ENCODE measurements at places on chromosomes 11 and 22.
A peak's percentile ranks its signal among the peaks of the same experiment; 100 is the strongest.

DNA sequence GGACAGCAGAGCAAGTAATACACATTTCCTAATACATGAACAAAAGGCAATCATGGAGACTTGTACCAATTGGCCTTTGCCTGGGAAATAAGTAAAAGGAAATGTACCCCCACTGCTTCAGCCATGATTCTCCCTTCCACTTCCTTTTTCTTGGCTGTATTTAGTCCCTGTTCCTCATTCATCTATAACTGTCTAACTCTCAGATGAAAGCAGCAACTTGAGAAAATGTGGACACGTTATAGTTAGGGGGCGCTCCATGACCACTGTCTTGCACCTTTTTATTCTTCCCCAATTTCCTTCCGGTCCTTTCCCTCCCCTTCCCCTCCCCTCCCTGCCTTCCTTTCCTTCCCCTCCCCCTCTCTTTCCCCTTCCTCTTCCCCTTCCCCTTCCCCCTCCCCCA is 61.3 kb upstream of the BARX2 start:
- no peak for DNase-seq

DNA sequence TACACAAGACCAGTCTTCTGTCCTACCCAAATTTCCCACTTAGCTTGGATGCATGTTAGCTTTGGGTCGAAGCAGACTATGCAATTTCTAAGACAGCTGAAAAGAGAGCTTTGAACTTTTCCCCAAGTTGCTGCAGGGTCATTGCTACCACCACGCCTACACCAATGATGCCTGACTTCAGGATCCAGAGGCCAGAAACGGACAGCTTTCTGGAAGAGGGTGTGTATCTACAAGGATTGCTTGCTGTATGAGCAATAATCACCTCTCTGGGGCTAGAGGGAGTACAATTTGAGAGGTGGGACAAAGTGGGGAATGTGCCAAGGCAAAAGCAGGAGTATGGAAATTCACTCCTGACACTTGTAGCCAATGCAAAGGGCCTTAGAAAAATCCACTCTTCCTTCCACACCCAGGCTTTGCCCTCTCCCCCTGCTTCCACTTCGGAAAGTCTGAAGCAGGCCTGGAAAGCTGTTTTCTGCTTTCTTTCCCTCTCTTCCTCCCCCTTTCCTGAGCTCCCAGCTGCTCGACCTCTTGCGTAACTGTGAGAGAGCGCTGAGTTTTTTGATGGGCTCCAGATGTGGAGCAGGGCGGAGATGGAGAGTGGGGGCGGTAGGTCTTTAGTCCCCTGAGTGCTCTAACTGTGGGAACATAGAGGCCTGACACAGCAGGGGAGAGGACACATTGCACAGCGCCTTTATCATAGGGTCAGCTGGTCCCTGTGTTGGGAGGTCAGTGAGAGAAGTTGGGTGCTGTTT is 2.1 kb upstream of the PHLDB1 start:
- DNase-seq = no peak

DNA sequence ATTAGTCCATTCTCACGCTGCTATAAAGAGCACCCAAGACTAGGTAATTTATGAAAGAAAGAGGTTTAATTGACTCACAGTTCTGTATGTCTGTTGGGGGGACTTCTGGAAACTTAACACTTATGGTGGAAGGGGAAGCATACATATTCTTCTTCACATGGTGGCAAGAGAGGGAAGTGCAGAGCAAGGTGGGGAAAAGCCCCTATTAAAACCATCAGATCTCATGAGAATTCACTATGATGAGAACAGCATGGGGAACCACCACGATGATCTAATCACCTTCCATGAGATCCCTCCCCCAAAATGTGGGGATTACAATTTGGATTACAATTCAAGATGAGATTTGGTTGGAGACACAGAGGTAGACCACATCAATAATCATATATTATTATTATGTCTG is 25.7 kb downstream of the CEP57 start:
- DNase-seq = no peak

- DNase-seq = peak; percentile 77
Observed at GRCh38 chr11:34174412-34175041, 69.1 kb downstream of the NAT10 start.

- no peak for DNase-seq
Observed at GRCh38 chr11:78213526-78214330, 25.0 kb downstream of the USP35 start.
